ENCODE measurements at places on chromosomes 4 and X. TPM values are rescaled to one million over a fixed set of nuclear protein-coding genes. Genes with fewer than 3 reads are reported as not detected.

GRCh38 chrX:132394591-132394990 is 94.2 kb downstream of the MBNL3 start:
- DNase-seq = no peak

Gene SSR4
- total RNA-seq = 84.4 TPM

DNA sequence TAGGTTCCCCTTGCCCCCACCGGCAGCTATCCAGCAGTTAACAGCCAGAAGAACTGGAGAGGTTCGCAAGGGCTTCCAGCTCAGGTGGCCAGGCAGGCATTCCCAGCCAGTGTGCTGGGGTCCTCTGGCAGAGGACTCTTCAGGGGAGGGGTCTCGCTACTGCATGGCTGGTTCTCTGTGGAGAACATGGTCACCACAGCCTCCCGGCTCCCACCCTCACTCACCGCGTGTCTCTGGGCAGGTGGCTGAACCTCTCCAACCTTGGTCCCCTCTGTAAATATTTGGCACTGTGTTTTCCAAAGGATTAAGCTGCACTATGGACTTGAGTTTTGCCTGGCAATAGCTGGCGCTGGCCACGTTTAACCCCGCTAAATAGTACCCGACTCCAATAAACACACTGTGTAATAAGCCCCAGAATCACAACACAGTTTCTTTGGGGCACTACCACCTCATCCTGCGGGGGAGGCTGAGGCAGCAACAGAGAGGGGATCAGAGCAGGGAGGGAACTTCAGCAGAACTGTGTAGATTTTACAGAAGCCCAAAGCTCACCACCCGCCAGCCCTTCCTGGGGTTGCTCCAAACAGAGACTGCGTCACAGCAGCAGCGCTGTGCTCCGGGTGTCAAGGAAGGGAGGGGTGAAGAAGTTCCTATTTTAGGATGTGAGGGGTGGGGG is 15.2 kb downstream of the BCOR start:
- DNase-seq = no peak

Gene RGS12
- total RNA-seq = 72.2 TPM

Gene COX7B2
- total RNA-seq = not detected

- no peak for DNase-seq
These were observed 851 bp downstream of the SFRP2 start for GRCh38 chr4:153788051-153788412.

DNA sequence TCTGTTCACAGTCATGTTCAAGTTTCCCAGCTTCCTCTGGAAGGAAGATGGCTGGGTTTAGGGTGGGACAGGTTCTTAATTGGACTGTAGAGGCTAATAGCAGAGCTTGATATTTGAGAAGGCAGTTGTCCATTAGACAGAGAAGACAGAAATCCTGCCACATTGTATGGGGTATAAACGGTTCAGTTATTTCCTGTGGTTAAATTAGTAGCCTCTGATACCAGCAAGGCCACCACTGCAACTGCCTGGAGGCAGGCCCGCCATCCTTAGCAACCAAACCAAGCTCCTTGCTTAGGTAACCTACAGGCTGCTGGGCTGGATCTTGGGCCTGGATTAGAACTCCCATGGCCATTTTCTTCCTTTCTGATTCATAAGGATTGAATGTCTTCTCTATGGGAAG is 1367.0 kb downstream of the PCDH7 start:
- no peak for DNase-seq

GRCh38 chr4:137226221-137226620 is 306.1 kb downstream of the PCDH18 start:
- no peak for DNase-seq

Gene ARAP2
- total RNA-seq = 57.1 TPM

- DNase-seq = no peak
These were observed 193.6 kb downstream of the FBXW7 start for GRCh38 chr4:152342293-152342692.

- DNase-seq = no peak
These were observed 77.9 kb downstream of the MTMR1 start for GRCh38 chrX:150771116-150771515.

Gene BOD1L1
- 45.2 TPM for total RNA-seq

DNA sequence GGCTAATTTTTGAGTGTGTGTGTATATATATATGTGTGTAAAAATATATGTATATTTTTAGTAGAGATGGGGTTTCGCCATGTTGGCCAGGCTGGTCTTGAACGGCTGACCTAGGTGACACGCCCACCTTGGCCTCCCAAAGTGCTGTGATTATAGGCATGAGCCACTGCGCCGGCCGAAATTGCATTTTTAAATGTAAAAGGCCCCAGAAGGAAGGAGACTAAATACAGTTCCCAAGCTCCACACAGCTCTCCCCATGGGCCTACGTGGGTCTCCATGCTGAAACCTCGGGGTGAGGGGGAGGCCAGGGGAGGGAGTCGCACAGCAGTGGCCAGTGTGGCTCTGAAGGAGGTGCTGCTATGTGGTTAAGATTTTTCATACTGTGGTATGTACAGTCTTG is 12.8 kb upstream of the CDKN2AIP start:
- DNase-seq = no peak

- no peak for DNase-seq
These were observed 648 bp downstream of the GPC4 start for GRCh38 chrX:133414406-133415275.

Gene MAMLD1
- 2.4 TPM for total RNA-seq

Gene ADH6
- total RNA-seq = not detected
